Sigmoid colon (tissue), 7 donors: ENCODE measurements at places on chromosomes 1 and 21.

DNA sequence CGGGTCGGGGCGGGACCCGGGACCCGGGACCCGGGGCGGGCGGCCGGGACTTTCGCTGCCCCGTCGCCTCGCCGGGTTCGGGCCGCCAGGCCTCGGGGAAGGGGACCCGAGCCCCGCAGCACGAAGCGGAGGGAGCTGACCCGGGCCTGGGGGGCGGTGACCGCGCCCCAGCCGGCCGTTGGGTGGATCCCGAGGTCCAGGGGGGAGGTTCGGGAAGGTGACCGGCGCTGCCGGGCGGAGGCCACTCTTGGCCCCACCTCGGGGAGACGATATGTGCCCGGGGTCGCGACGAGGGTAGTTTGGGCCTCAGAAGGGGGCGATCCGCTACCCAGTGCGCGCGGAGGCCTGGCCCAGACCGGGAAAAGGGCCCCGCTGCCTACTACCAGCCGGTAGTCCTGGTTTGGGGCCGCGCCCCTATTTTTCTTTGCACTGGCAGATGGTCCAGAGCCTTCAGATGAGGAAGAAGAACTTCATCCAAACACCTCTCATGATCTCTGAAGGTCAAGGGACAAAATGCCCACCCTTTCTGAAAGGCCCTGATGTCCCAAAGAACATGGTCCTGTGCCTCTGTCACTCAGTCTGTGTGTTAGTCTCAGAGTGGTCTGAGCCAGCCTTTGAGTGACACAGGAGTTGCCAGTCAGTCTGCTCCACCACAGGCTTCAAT, 766 bp downstream of the AGO4 start:
- H3K36me3 ChIP-seq, result no peaks in the 10 kb centered on the region
- H3K4me1 ChIP-seq, result peaks cover 31% of the 10 kb centered on the region
- peak; percentile 64 for DNase-seq
- no peaks in the 10 kb centered on the region for H3K27me3 ChIP-seq
- H3K27ac ChIP-seq, result peak overlapping the region; percentile 90

DNA sequence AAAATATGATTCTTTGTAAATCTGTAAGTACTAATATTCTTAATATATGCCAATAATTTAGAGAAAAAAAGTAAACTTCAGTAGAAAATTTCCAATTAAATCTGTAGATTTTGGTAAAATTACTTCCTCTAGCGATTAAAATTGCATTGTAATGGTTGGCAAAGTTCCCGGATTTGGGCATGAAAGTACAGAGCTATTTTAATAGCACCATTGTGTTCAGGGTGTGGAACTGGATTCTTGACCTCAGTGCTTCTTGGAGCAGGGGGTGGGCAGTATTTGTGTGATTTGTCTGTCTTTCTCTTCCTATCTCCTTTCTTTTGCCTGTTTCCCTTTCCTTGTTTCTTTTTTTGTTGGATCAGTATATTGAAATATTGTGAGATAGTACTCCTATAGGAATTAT, 72.1 kb downstream of the DNM3 start:
- H3K27me3 ChIP-seq, result no peaks in the 10 kb centered on the region
- DNase-seq, result no peak
- H3K4me3 ChIP-seq, result no peak overlapping the region
- no peaks in the 10 kb centered on the region for H3K4me1 ChIP-seq
- no peaks in the 10 kb centered on the region for H3K36me3 ChIP-seq
- H3K27ac ChIP-seq, result no peak overlapping the region

DNA sequence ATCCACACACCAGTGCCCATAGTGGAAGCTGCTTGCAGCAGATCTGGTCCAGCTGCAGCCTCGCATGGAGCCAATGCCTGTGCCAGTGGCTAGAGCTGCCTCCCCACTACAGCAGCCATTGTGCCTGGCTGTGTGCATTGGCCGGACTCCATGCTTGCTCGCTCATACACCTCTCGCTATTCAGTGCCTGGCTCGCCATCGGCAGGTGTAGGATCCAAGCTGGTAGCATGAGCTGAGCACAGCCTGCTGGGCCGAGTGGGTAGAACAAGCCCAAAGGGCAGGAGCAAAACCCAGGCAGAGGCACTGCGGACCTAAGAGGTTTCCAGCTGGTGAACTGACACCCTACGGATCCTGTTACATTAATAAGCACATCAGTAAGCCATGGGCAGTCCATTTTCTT, 1184.1 kb downstream of the AMY1C start:
- H3K36me3 ChIP-seq, result no peaks in the 10 kb centered on the region
- DNase-seq, result no peak
- no peaks in the 10 kb centered on the region for H3K4me1 ChIP-seq
- H3K27me3 ChIP-seq, result no peaks in the 10 kb centered on the region

DNA sequence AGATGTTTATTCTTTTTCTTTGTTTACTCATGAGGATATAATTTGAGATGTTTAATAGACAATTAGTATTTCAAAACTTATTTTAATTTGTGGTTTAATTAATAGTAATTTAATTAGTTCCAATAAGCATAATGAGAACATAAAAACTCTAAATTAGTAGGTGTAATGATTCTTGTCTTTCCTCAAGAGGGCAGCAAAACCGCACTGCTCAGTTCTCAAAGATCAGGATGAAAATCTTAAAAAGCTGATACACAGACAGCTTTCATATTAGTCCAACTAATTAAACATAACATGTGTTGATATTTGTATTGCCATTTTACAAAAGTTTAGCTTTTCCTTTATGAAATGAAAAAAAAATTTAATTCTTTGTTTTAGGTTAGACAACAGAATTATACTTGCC, 106.7 kb upstream of the C21orf91 start:
- peaks cover 16% of the 10 kb centered on the region for H3K4me1 ChIP-seq
- no peak overlapping the region for H3K27ac ChIP-seq
- no peak for DNase-seq
- H3K4me3 ChIP-seq, result no peak overlapping the region
- no peaks in the 10 kb centered on the region for H3K27me3 ChIP-seq
